ENCODE measurements at places on chromosomes 16 and 17.

DNA sequence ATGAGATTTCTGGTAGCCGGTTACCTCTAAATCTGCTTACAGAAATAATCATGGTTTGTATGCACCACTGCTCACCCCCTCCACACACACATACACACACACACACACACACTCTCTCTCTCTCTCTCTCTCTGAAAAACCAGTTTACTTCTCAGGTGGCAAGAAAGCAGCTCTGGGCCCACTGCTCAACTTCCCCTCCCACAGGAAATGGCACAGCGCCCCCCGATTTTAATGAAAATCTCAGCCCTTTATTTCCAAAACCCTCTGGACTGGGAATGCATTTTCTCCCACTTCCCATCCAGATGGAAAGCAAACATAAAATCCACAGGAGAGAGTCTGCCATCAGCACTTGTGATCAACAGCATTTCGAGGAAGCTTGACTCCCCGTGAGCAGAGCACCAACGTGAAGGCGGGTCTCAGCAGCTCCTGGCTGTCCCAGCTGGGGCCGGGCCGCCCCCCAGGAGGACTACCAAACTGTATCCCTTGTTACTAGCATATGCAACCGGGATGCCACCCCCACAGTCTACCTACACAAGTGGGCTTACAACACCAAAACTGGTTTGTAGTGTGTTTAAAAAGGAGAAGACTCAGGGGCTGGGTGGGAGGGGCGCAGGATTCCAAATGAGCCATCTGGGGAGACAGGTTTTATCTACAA lies 121.1 kb downstream of the SLC39A11 start:
- no peak for DNase-seq

DNA sequence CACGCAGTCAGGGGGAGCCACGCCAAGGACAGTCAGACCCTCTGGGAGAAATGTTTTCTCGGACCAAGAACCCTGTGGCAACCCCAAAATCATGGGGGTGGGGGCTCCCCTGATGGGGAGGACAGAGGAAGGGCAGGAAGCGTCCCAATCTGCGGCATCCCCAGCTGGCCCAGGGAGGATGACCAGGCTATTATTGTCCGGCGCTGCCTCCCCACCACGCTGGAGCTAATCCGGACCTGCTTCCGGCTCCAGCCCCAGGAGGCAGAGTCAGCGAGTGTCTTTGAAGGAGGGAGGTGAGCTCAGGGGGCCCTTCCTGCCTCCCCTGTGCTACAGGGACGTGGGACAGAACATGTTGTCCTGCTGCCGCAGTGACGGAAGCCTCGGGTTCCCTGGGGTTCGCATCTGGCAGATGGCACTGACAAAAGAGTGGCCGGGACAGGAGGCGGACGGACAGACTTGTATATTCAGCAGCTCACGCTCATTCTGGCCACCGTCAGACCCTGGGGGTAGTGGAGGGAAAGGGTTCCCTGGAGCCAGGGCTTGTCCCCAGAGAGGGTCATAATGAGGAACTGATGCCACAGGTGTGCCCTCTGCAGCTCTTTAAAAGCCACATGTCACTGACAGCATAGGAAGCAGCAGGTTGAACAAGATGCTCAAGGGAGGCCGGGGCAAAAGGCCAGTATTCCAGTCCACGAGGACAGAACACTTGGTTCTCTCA lies 54.3 kb upstream of the CDC42EP4 start:
- DNase-seq, result no peak

- no peak for DNase-seq
These were observed 7.9 kb upstream of the TMEM220 start for GRCh38 chr17:10737736-10738135.

- no peak for DNase-seq
These were observed 23.8 kb upstream of the SUPT4H1 start for GRCh38 chr17:58375811-58376210.

- DNase-seq, result peak; percentile 97
These were observed at the start of gene RNF157 for GRCh38 chr17:76240461-76241203. Gene RNF157 (minus strand): TSS chr17:76240493. CDS start chr17:76240240, 253 bp downstream.

DNA sequence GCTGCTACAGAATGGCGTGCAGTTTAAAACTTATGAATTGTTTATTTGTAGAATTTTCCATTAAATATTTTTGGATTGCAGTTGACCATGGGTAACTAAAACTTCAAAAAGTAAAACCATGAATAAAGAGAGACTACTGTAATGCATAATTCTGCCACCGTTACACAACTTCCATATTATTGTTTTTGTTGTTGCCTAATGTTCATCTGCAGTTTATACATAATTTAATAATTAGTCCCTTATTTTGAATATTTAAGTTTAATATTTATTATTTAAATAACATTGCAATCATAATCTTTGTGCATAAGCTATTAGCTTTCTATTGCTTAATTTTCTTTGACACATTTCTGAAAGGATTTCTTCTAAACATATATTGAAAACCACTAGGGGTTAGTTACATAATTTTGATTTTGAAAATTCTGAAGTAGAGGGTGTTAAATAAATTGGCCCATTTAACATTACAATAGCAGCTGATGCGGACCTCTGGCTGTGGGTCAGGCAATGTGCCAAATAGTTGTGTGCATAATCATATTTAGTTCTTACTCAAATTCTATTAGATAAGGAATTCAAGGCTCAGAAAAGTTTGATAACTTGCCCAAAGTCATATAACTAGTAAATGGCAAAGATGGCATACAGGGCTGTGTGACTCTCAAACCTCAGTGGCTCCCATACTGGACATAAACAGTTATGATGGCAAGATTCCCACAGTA lies 31.1 kb downstream of the PPM1E start:
- peak; percentile 21 for DNase-seq

DNA sequence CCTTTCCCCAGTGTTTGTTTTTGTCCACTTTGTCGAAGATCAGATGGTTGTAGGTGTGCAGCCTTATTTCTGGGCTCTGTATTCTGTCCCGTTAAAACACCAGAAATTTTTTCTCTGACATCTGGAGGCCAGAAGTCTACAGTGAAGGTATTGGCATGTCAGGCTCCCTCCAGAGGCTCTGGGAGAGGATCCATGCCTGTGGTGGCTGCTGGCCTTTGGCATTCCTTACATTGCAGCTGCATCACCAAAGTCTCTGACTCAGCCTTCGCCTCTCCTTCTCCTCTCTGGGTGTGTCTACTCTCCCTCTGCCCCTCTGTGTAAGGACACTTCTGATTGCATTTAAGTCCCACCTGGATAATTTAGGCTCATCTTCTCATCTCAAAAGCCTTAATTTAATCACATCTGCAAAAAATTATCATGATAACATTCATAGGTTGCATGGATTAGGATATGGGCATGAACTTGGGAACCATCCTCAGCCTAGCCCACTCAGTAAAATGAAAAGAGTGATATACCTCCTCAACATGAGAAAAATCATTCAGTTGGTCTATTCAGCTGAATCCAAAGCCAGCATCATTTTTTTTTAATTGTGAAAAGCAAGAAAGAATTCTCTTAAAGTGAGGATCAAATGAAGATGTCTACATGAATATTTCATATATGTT lies 78.0 kb downstream of the MAP2K6 start:
- peak; percentile 42 for DNase-seq

DNA sequence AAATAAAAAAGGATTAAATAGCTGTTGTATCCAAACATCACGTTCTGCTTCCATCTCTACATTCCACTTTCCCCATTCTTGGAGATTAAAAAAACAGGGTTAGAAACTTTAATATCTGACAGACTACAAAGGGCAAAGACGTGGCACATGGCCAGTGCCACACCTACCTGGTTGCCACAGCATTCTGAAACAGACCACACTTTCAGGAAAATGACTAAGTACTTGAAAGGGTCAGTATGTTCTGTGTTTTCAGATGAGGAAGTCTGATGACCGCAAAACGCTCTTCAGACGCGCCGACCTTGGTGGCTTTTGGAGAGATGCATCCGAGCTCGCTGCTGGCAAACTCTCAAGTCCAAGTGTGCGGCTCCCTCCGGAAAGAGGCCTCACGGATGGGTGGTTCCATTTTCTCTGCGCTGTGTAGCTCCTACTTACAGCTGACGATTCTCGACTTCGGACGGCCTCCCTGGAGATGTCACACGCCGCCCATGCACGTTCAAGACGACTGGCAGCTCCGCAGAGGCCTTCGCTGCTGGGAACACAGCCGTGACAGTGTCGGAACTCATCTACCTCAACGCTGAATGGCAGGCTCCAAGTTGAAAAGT lies 15.5 kb downstream of the MAP1LC3B start:
- no peak for DNase-seq

GRCh38 chr16:89685916-89686315 lies 573 bp upstream of the CDK10 start:
- no peak for DNase-seq
